Activated CD8-positive, alpha-beta memory T cell treated with anti-CD3 and anti-CD28 coated beads for 24 hours (primary cell): ENCODE measurements at places on chromosomes 3 and 15.

GRCh38 chr3:195251336-195252065 lies 19.5 kb downstream of the XXYLT1 start:
- DNase-seq, result peak; percentile 62

- DNase-seq, result no peak
Measured at GRCh38 chr15:55683376-55683775, 59.6 kb downstream of the PRTG start.

GRCh38 chr3:23254282-23254681 lies 51.2 kb downstream of the UBE2E2 start:
- DNase-seq, result no peak

DNA sequence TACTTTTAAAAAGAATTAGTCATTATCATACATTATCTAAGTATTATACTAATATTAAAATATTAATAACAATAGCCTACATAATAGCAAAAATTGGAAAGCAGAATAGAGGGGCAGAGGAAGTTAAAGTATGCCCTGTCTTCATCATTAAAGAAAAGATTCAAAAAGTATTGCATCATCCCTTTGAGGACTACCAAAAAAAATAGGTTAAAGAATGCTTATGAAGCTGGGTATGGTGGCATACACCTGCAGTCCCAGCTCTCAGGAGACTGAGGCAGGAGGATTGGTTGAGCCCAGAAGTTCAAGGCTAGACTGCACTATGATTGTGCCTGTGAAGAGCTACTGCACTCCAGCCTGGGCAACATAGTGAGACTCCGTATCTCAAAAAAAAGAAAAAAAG lies 207.7 kb downstream of the STT3B start:
- no peak for DNase-seq

DNA sequence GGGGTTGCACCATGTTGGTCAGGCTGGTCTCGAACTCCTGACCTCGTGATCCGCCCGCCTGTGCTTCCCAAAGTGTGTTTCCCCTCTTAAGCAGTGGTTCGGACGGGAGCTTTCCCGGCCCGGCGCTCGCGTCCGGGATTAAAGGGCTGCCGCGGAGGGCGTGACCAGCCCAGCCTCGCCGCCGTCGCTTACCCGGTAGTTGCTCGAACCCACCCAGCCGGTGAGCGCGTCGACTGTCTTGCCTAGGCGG lies 513 bp downstream of the CLASP2 start:
- DNase-seq, result no peak

GRCh38 chr15:71686221-71687050 lies 123.9 kb upstream of the NR2E3 start:
- no peak for DNase-seq

DNA sequence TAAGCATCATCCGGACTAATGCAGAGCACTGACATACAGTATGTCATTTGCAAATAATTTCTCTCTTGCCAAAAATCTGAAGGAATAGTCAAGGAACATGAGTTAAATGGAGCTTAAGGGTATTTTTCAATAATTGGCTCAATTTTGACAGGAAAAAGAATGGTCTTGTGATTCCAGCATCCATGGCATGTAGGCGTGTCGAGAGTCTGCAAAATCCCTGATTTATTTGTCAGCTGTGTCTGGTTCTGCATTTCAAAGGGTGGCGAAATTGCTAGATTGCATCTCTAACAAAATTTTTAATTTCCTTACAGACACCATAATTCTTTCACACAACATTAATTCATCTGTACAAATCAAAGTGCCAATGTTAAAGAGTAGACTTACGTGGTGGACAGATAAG lies 65.4 kb upstream of the TBC1D23 start:
- DNase-seq, result no peak

DNA sequence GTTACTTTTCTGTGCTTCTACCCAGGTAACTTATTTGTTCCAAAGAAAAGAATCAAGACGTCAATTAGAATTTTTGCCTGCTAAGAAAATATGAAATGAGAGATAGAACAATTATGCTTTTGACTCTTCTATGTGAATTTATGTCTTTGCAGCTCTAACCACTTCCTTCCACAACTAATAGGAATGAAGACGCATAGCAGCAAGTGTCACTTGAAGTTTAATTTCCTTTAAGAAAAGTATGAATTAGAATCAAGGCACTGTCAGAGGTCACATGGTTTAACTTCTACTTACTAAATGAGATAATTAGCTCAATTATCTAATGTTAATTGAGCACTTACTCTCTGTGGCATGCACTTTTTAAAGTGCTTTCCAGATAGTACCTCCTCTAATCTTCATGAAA lies 3.3 kb downstream of the WDR49 start:
- no peak for DNase-seq

DNA sequence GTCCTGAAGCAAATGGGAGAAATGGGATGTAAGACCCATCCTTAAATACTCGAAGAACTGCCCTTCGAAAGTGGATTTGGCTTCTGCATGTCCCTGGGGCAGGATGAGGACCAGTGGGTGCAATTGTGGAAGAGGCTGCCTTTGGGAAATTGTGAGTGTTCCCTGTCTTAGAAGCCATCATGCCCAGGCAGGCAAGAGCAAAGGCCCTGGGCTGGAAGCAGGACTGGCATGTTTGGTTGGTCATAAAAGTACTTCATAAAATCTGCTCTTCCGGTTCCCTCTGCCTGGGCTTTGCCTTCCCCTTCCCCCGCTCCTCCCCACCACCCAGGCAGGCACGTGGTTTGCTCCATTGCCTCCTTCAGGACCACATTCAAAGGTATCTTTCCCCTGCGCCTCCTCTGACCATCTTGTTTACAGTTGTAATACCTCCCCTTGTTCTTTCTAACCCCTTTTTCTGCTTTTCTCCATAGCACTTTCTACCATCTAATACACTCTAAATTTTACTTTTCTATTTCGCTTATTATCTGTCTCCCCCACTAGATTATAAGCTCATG lies 8.3 kb downstream of the MINAR1 start:
- DNase-seq, result no peak

DNA sequence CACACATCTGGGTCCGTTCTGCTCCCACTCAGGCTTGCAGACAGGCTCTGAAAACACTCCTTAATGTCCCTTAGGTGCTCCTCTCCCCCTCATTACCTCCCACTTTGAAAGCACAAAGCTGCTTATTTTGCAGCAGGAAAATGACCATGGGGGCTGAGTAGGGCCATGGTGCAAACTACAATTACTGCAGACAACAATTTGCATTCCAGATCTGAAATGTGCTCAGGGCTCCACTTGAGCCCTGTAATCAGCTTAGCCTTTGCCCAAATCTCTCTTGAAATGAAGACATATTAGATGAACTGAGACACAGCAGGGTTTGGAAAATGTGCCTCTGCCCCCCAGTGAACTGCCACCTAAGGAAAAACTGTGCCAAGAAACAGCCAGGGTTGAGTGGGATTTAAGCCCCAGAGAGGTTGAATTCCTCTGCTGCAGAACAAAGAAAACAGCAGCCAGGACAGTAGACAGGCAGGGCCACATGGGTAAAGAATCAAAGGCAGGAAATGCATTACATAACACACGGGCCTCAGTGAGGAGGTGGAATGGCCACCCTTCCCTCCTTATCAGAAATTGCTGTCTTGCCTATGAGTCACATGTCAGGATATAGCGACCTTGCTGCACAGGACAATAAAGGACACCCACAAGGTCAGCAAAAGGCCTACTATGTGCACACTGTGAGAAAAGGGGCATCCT lies 126.8 kb upstream of the ARHGEF3 start:
- no peak for DNase-seq

GRCh38 chr3:55555873-55556618 lies 68.9 kb upstream of the WNT5A start:
- no peak for DNase-seq

- DNase-seq, result no peak
Measured at GRCh38 chr15:34883633-34884032, 85.9 kb downstream of the AQR start.

DNA sequence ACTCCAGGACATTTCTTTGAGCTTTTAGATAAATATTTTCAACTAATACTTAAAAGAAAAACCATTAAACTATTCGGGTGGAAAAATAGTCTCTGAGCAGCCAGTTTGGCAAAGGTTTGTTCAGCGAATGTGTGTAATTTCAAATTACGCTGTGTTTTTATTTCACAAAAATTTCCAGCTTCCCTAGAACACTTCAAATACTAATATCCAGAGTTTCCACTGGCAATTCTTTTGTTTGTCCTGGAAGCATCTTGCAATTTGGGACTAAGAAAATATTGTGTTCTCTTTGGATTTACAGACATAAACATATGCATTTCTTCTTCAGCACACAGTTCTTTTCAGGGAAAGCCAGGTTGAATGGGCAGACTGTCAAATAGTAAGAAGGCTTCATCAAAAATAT lies 61.9 kb downstream of the MDFIC2 start:
- no peak for DNase-seq

DNA sequence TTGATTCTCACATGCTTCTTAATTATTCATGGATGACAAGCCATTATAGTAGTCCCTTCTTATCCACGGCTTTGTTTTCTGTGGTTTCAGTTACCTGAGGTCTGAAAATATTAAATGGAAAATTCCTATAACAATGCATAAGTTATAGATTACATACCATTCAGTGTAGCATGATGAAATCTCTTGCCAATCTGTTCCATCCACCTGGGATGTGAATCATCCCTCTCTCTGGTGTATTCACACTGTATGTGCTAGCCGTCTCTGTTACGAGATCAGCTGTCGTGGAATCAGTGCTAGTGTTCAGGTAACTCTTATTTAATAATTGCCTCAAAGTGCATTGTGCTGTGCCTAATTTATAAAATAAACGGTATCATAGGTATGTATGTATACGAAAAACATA lies 5.2 kb downstream of the WDR5B start:
- DNase-seq, result no peak

GRCh38 chr3:130948929-130949328 lies 55.0 kb downstream of the ATP2C1 start:
- no peak for DNase-seq

- peak; percentile 46 for DNase-seq
Measured at GRCh38 chr15:70339571-70340493, 242.1 kb upstream of the TLE3 start.

DNA sequence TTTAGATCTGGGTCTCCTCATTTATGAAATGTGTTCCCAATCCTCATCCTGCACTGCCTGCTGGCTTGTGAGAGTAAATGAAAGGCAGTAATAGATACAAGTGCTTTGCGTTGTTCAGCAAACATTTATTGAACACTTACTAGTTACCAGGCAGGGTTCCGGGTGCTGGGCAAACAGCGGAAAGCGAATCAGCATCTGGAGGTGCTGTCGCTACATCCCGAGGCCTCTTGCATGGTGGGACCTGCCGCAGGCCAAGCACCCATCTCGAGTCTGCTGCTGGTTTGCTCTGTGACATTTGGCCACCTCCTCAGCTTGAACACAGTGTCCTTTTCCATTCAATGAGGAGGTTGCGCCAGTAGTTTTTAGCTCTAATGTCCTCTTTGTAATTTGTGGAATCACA lies 24.8 kb downstream of the TRAK1 start:
- no peak for DNase-seq

DNA sequence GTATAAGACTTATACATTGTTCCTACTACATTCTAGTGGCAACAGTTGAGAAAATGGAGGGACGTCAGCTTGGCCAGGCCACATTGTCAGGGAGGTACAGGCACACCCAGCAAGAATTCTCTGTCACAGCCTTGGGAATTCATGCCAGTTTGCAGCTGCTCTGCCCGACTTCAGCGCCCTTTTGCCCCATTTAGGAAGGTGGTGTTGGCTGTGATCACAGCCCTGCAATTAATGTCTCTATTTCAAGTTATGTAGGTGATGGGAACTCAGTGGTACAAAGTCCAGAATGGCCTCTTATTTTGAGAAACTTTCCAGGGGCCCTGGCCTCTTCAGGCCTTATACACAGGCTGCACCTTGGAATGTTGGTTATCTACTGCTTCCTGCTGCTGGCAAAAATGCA lies 26.7 kb downstream of the AMOTL2 start:
- DNase-seq, result no peak

- DNase-seq, result no peak
Measured at GRCh38 chr15:44231842-44232241, 36.8 kb upstream of the FRMD5 start.

- no peak for DNase-seq
Measured at GRCh38 chr15:90451053-90451850, 63.2 kb downstream of the IQGAP1 start.
